ENCODE measurements at places on chromosomes 12 and 14.

GRCh38 chr14:93081876-93082570 is 33.7 kb downstream of the ITPK1 start:
- DNase-seq: no peak

- DNase-seq: no peak
Observed at GRCh38 chr12:13215056-13215455, 18.5 kb downstream of the EMP1 start.

GRCh38 chr12:2652401-2653081 is 142.2 kb upstream of the FKBP4 start:
- no peak for DNase-seq

DNA sequence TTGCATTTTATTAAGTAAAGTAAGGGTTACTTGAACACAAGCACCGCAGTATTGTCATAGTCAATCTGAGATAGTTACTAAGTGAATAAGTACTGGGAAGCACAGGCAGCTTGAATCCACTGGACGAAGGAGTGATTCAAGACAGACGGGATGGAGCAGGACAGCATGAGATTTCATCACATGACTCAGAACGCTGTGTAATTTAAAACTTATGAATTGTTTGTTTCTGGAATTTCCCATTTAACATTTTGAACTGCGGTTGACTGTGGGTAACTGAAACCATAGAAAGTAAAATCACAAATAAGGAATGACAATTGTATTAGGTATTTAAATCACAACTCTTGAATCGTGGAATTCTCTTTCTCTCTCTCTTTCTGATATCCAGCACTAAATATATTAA is 1630.4 kb upstream of the SEL1L start:
- no peak for DNase-seq

GRCh38 chr12:9606736-9607372 is 862 bp downstream of the KLRB1 start:
- DNase-seq: no peak

DNA sequence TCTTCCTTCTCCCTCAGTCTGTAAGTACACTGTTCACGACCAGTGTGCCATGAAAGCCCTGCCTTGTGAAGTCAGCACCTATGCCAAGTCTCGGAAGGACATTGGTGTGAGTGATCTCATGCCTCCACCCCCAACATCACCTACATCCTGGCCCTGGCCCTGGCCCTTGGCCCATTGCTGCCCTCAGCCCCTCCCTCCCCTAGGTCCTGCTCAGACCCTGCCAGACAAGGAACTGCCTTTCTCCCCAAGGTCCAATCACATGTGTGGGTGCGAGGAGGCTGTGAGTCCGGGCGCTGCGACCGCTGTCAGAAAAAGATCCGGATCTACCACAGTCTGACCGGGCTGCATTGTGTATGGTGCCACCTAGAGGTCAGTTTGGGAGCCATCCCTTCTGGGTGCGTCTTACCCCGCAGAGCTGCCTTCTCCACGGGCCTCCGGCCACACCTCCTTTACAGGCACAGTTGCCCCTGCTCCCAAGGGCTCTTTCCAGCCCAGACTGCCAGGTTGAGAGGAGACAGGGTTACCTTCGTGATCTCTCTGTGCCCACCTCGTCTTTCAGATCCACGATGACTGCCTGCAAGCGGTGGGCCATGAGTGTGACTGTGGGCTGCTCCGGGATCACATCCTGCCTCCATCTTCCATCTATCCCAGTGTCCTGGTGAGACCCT is 9.2 kb downstream of the DGKA start:
- DNase-seq: peak; percentile 82

DNA sequence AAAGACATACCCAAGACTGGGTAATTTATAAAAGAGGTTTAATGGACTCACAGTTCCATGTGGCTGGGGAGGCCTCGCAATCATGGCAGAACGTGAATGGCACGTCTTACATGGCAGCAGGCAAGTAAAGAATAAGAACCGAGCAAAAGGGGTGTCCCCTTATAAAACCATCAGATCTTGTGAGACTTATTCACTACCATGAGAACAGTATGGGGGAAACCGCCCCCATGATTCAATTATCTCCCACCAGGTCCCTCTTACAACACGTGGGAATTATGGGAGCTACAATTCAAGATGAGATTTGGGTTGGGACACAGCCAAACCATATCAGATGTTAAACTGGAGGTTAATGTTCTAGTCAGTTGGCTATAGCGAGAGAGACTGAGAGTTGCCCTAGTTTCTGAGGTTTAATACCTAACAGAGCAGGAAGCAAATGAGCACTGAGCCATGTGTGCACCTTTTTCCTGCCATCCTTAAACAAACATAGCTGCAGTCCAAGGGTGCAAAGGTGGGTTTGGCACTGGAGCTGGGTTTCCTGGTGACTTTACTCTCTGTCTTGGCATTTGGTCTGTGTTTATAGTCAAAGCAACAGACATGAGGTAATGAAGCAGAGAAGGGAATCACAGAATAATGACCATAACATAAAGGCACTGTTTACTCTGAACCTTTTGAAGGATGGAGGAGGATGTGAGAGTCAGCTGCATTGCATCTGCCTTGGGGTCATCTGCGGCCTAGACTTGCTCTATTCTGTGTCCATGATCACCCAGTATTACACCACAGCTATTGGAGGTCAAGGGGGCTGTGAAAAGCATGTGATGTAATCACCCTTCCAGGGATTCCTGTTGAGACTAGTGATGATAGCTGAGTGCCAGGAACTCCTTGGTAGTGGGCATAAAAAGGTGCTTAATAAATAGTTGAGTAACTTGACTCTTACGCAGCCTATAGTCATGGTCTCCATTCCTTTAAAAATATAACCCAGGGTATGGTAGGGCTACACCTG is 83.6 kb upstream of the USP44 start:
- no peak for DNase-seq

- DNase-seq: peak; percentile 59
Observed at GRCh38 chr12:122203301-122204166, at the start of gene B3GNT4. Gene B3GNT4, plus strand, starts transcription at chr12:122203709. Its CDS starts 910 bp downstream, at chr12:122204619.

- DNase-seq: no peak
Observed at GRCh38 chr14:95039993-95040348, 117.4 kb downstream of the DICER1 start.

- no peak for DNase-seq
Observed at GRCh38 chr14:85296456-85297210, 233.3 kb upstream of the FLRT2 start.
